Fibroblast of the conjunctiva (primary cell): ENCODE measurements at places on chromosomes 6 and 20.

- DNase-seq: no peak
These were observed 191.3 kb downstream of the JARID2 start for GRCh38 chr6:15437090-15437635.

DNA sequence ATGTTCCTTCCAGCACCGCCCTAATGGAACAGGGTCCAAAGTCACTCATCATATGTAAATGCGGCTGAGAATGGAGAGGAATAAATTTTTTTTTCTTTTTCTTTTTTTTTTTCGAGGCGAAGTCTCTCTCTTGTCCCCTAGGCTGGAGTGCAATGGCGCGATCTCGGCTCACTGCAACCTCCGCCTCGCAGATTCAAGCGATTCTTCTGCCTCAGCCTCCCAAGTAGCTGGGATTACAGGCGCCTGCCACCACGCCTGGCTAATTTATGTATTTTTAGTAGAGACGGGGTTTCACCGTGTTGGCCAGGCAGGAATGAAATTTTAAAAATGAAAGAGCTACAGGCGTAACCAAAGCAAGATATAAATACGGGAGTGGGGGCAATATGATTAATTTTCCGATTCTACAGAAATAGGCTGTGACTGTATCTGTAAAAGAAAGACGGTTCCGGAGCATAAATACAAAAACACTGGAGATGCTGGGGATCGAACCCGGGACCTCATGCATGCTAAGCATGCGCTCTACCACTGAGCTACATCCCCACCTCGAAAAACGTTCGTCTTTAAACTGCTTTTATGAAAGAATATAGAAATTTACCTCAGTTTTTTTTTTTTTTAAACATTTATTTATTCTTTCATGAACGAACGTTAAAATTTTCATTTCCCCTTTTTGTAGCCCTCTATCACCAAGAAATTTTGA, 132.2 kb downstream of the GPX5 start:
- DNase-seq: peak; percentile 38

- no peak for DNase-seq
These were observed 27.3 kb upstream of the SLC35B3 start for GRCh38 chr6:8462694-8463093.

DNA sequence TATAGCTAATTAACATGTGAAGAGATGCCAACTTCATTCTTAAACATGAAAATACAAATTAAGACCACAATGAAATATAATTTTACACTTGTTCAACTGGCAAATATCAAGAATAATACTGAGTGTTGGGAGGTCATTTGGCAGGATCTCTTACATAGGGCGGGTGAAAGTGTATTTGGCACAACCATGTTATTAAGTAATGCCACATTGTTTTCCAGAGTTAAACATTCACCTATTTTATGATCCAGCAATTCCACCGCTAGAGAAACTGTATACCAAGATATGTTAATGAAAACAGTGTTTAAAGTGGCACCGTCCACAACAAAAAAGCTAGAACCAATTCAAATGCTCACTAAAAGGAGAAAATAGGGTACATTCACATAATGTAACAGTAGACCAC, 14.1 kb downstream of the MOCS1 start:
- DNase-seq: no peak

- DNase-seq: no peak
These were observed 75.4 kb downstream of the TMEM244 start for GRCh38 chr6:129785756-129786135.

DNA sequence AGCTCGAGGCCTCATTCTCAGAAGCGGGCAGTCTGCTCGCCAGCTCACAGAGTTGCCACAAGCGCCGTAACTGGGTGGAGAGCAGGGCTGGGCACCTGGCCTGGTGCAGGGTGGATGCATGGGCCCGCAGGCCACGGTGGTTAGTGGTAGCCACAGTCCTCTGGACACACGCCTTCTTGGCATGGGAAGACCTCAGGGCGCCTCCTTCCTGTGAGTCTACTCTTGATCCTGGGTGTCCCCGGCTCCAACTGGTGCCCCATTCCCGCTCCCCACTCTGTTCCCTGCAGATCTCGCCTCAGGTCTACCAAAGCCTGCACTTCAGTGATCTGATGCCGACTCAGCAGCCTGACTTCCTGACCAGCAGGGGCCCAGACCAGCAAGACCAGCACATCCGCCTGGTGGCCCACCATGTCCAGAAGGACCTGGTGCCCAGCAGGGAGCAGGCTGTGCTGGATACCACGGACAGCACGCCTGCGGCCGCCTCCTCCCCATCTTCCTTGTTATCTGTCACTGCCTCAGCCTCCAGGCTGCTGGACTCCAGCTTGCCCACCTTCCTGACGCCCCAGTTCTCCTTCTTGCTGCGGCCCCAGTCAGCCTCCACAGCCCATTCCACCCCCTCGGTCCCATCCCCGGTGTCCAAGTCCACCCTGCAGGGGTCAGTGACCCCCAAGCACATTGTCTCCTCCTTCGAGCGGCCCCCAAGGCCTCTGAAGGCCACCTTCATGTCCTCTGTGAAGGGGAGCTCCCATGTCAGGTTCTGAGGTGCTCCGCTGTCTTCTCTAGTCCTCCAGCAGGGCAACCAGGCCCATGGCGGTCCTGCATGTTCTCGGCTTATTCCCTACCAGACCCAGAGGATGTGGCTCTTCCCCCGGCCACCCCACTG, 43.1 kb downstream of the SUN5 start:
- no peak for DNase-seq
